ENCODE measurements at places on chromosomes 12 and 14.
A peak's percentile ranks its signal among the peaks of the same experiment; 100 is the strongest.

- DNase-seq: no peak
Measured at GRCh38 chr12:92860521-92860920, 68.6 kb downstream of the EEA1 start.

GRCh38 chr14:68908803-68909202, 70.3 kb downstream of the ACTN1 start:
- DNase-seq: no peak

- DNase-seq: no peak
Measured at GRCh38 chr14:55122440-55122986, 6.5 kb upstream of the LGALS3 start.

DNA sequence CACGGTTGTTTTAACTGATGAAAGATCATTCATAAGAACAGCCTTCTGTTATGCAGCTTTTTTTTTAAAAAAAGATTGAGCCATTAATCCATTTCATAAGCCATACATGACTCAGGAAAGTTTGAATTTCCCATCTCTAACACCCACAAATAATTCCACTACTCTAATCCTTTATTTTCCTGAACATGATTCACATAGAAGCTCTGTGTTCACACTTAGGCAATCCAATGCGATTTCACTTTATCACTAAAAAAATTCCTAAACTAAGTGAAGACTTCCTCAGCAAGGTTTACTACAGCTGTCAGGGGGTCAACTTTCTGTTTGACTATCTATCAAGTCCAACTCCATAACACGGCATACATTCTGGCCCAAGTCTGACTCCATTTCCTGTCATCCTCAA, 25.9 kb downstream of the PKP2 start:
- no peak for DNase-seq

- no peak for DNase-seq
Measured at GRCh38 chr12:52686756-52687487, 6.7 kb upstream of the KRT1 start.

GRCh38 chr12:6960593-6961277, 9.6 kb downstream of the PTPN6 start:
- DNase-seq: no peak

DNA sequence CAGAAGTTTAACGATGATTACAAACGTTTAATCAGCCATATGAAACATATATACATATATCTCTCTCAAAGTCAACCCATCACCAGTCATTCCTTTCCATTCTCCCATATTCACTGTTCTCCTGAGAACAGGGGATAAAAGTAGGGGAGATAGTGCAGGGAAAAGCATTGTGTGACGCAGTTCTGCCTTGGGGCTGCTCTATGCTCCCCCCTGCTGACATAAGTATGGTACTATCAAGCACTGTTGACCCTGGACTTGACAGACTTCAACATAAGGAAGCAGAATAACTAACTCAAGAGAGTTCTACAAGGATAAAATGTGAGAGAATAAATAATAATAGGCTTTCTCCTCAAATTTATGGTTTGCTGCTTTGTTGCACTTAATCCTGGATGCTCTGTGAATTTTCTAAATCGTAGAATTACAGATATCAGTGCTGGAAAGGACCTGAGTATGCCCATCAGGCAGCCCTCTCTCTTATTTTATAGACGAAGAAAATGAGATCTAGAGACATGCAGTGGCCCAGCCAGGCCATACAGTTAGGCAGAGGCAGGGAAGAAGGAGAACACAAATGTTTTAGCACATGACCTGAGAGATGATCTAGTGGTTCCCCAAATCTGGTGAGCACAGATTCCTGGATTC, 87.2 kb downstream of the SCN8A start:
- peak; percentile 24 for DNase-seq

DNA sequence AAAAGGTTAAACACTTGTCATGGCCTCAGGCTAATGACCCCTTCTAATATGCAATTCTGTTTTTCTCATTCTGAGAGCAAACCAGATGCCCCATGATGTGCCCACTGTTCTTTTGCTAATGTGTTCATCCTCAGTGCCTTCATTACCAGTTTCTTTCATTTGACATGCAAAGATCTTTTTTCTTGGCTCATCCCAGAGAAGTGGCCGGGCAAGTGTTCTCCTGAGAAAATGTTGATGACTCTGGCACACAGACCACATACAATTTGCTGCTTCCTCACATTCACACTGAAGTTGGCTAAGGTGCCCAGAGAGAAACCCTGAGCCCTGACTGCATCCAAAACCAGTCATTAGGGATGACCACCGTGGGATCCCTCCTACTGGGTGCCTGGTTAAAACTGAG, 833.3 kb downstream of the DIO2 start:
- DNase-seq: no peak

DNA sequence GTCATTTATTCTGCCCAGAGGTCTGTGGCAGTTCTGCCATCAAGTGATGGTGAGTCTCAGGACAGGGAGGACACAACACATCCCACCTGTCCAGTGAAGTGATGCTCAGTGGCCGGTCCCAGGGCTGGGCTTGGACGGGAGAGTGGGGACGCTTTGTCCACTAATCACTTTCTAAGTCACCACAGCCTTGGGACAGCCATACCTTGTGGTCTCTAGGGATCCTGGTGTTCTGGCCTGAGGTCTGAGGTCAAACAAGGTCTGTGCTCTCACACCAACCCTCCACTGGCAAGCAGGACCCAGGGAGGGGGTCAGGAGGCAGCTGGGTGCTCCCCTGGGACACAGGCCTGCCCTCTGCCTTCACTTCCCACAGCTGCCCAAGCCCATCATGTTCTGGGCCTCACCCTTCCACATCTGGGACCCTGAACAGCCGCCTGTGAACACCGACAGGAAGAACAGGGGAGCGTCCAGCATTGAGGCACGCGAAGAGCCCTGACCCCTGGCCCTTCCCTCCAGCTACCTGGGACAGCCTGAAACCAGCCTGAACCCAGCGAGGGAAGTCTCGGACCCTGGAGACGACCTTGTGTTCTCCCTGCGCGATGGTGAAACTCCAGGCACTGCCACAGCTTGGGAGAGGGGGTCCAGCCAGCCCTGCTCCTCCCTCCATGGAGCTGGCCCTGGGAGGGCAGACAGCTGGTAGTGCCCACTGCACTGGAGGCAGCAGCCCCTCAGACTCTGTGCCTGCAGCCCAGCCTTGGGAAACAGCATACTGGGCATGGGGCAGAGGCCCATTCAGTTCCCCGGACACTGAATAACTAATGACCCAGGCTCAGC, 19.7 kb upstream of the GPR132 start:
- no peak for DNase-seq

- DNase-seq: no peak
Measured at GRCh38 chr14:102878970-102879460, 43.4 kb upstream of the AMN start.

DNA sequence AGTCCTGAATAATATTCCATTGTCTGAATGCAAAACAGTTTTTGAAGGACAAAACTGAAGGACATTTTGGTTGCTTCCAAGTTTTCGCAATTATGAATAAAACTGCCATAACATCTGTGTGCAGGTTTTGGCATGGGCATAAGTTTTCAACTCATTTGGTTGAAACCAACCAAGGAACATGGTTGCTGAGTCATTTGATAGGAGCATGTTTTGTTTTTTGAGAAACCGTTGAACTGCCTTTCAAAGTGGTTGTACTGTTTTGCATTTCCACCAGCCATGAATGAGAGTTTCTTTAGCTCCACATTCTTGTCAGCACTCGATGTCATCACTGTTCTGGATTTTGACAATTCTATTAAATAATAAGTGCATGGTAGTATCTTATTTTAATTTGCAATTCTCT, 23.0 kb upstream of the GSG1 start:
- DNase-seq: no peak

DNA sequence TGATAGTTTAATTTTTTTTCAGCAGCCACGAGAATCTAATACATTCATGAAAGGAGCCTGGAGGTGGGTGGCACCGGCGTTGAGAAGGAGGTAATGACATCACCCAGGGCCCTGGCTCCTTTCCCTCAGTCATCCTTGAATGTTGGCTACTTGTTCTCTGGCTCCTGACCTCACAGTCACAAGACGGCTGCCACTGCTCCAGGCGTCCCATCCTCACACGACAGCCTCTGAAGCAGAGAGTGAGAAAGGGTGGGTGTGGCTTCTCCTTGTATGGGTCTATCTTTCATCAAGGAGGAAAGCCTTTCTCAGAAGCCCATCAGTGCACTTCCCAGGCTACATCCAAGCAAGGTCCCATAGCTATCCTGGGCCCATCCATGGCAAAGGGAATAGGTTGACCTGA, 207.6 kb upstream of the C14orf180 start:
- DNase-seq: no peak

- no peak for DNase-seq
Measured at GRCh38 chr12:117867348-117867747, 101.4 kb downstream of the KSR2 start.

DNA sequence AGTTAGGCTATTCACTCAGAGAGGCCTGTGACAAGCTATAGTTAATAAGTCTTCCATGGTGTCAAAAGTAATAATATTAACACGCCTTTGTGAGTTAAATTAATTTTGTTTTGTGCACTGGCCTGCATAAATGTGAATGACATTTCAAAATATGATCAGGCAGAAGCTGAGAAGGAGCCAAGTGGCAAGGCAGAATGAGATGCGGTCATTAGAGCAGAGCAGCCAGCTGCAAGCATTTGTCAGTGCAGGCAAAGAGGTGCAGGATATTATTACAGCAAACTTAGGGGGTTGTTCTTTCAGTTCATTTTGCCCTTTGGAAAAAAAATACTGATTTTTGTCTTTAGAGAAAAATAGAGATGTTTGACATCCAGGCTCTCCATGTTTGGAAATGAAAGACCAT, 364.5 kb downstream of the PAWR start:
- no peak for DNase-seq

GRCh38 chr12:16152885-16153673, 124.4 kb downstream of the SLC15A5 start:
- DNase-seq: no peak

GRCh38 chr14:92675976-92676375, 72.5 kb downstream of the LGMN start:
- no peak for DNase-seq

DNA sequence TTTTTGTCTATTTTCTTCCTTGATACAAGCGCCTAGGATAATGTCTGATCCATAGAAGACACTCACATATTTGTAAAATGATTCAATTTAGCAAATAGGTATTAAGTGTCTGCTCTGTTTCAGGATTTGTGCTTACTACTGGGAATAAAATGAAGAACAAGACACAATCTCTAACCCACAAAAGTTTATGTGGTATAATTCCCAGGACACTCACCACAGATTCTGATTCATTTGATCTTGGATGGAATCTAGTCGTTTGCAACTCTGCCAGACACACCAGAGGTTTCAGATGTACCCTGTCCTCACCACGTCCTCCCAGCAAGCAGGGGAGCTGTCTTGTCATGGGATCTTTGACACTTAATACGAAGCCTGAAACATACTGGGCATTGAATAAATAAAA, 208.3 kb downstream of the LRIG3 start:
- DNase-seq: no peak

- no peak for DNase-seq
Measured at GRCh38 chr12:88591343-88591742, 11.1 kb upstream of the KITLG start.

- no peak for DNase-seq
Measured at GRCh38 chr12:62642486-62642885, 175.9 kb downstream of the MON2 start.

DNA sequence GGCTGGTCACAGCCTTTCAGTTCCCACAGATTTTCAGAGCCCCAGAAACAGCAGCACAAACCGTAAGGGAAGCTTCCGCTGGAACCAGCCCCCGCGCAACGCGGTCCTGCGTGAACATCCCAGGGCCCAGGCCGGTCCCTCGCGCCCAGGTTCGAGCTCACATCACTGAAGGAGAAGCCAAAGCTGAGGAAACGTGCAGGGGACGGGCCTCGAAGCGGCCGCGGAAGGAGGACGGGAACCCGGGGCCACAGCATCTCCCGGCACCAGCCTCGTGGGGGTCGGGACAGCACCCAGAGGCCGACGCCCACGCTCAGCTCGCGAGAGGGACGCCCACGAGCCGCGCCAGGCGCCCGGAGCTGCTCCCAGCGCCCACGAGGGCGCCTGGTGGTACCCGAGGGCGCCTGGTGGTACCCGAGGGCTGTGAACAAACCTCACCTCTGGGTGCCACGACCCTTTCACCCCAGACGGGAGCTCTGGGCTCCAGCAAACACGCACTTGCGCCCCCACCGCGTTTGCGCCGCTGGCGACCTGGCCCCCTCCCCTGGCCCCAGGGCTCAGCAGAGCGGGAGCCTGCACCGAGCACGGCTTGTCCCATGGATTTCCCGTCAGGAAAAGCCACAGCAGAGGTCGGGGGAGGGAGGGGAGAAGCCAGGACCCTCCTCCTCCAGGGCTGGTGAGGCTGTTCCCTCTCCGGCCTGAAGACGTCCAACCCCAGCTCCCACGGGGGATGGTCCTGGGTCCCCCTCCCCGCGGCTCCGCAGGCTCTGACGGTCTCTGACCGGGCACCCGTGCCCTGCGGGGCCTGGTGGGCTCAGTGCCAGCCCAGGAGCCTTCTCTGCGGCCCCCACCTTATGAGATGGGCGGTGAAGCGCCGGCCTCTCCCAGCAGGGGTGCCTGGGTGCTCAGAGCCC, 6.9 kb downstream of the LRCOL1 start:
- no peak for DNase-seq

DNA sequence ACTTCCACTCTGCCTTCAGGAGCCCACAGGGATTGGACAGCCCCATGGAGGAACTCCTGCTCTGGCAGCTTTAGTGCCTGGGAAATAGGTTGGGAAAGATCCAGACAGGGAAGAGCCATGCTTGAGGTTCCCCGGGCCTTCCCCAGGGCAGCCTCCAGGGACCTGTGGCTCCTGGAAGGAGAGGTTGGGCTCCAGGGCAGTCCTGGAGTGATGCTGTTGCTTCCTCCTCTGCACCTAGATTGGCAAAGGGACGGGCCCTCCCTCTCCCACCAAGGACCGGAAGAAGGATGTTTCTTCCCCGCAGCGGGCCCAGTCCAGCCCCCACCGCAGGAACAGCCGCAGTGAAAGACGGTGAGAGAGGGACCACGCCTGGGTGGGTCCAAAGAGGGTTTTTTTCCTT, 16.5 kb downstream of the VASH1 start:
- DNase-seq: no peak

DNA sequence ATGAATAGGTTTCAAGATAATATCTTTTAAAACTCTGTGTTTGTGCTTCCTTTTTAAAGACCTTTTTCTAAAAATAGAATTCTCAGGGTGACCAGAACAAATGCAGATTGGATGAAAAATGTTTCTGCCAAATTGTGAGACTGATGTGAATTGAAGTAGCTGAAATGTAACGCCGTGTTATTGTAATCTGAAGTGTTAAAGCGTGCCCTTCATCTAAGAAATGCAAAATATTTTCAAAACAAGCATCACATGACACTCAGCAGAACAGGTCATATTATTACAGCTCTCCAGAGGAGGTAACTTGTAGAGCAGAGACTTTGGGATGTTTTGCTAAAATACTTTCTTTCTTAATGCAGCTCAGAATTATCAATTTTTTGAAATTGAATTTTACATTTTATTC, 90.0 kb upstream of the PLEKHA5 start:
- no peak for DNase-seq

GRCh38 chr12:14558473-14558959, 9.2 kb downstream of the PLBD1 start:
- DNase-seq: no peak

GRCh38 chr12:60684988-60685655, 1089.3 kb downstream of the SLC16A7 start:
- DNase-seq: no peak
